ENCODE measurements at places on chromosomes 7 and 10.

- peak; percentile 48 for DNase-seq
These were observed 88.3 kb downstream of the CABCOCO1 start for GRCh38 chr10:61750943-61751471.

- DNase-seq: no peak
These were observed 67.3 kb upstream of the NPY start for GRCh38 chr7:24216576-24217125.

DNA sequence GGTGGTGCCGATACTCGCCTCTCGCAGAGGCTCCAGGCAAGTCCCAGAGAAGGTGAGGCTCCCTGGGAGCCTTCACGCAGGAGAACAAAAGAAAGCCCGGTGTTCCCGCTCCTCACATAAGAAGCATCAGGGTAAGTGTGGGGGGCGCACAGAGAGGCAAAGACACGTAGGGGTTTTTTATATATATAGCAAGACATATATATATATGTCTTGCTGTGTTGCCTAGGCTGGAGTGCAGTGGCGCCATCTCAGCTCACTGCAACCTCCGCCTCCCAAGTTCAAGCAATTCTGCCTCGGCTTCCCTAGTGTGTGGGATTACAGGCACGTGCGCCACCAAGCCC is 61.3 kb downstream of the PDIA4 start:
- DNase-seq: no peak

GRCh38 chr7:539731-540411 is 20.2 kb upstream of the PDGFA start:
- no peak for DNase-seq

DNA sequence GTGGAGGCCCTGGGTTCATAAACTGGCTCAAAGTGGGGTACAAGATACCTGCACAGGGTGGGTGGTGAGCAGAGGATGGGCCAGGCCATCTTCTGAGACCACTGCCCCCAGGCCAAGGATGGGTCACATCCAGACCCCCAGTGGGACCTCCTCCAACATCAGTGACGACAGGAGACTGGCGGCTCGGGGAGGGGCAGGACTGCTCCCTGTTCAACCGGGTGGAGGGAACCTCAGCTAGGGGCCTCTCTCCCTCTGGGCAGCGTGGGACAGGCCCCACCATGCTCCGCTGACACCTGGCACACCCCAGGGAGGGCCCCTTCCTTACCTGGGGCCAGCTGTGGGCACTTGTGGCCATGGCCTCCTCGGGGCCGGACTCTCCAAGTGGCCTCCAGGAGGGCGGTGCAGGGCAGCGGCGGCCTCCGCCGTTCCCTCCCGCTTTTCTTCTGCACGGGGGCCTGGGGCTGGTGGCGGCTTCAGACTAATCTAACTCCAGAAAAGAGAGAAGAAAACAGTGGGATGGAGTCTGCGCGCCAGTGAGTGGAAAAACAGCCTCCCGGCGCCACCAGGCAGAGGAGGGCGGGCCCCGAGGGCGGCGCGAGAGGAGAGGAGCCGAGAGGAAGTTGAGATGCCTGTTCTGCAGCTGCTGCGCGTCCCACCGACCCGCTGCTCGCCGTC is at the start of gene CALHM2:
Gene CALHM2, minus strand, starts transcription at position 540 of the 675 bp plus-strand sequence. CDS start 2,429 bp downstream, outside the sequence.
- peak; percentile 31 for DNase-seq

- DNase-seq: no peak
These were observed 107.0 kb downstream of the ADARB2 start for GRCh38 chr10:1630304-1630703.

DNA sequence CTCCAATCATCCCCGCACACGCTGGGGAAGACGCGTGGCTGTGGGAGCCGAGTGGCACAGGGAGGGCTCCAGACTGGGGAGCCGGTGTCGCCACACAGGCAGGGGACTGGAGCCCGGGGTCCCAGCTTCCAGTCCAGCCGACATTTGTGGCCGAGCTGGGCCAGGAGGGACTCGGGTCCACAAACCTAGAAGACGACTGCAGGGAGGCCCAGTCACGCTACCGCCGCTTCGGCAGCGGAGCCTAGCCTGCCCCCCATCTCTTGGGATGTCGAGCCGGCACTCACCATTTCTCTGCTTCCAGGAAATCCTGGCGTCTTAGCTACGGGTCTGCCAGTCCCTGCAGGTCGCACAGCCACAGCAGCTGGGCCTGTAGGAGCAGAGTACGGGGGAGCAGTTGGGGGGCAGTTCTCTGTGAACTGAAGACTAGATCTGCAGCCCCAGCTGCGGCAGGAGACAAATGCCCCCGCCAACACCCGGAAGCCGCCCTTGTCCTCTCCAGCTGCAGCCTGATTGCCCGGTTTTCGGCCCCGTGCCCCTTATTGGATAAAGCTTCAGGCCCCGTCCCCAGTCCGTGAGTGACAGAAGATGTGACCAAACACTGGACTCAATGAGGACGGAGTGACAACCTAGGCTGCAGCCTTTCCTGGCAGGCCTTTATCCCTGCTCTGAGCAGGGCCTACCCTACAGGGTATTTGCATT is 270.7 kb downstream of the ZNF33B start:
- DNase-seq: no peak

- DNase-seq: no peak
These were observed 18.7 kb downstream of the PTPRE start for GRCh38 chr10:127925471-127926207.

- no peak for DNase-seq
These were observed 44.5 kb upstream of the TRIM8 start for GRCh38 chr10:102599565-102600327.

DNA sequence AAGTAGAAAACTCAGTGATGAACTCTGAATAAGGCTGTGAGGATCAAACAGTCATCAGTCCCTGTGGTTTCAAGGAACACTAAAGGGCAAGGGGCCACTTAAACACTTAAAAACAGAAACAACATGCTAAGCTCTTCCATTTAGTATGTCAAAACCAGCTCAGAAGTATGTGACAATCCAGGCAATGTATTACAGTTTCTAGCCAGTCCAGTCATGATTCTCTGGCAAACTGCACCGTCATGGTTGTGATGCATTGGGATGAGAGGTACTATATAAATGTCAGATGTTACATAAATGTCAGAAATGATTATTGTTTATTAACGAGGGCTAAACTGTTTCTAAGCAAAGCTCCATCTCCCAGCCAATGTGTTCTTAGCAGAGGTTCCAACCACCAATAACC is 4.7 kb upstream of the CREB5 start:
- no peak for DNase-seq

GRCh38 chr10:48193556-48193955 is 80.9 kb downstream of the FRMPD2 start:
- DNase-seq: no peak

GRCh38 chr7:29005829-29006228 is 47.7 kb upstream of the TRIL start:
- DNase-seq: no peak

DNA sequence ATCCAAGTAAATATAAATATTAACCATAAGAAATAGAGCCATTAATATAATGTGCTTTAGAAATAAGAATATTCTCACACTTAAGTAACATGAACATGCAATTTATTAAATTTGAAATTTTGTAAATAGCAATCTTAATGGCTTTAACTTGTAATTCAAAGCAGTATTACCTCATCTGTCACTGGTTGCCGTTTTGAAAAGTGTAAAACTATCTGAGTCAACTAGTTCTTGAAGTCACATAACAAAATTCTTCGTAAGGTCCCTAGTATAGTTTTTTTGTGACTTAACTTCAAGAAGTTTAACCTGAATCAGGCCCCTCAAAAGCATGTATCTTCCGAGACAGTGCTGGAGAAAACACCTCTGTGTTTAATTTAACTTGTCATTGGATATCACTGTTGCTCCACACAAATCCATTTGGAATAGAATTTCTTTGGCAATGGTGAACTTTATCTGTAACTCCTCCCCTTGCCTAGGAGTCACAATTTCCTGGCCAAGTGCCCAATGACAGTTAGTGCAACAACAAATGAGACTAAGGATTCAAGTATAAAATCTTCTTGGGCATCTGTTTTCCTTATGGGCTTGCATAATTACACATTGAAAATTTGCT is 47.1 kb downstream of the NT5C2 start:
- DNase-seq: no peak

DNA sequence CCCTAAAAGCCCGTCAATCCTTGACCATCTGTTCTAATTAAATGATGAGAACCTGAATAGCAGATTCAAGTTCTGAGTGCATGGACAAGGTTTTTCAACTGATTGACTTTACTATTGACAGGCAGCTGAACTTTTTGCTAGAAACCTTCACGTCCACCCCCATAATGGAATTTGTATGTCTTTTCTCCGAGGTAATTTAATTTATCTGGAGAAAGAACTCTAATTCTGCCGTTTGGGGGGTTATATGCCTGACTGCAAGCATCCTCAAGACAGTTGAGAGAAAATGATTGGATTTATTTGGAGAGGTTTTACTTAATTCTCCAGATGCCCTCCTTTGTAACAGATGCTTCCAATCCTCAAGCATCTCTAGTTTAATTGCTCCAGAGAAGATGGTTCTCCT is 1053.4 kb upstream of the AUTS2 start:
- DNase-seq: no peak

DNA sequence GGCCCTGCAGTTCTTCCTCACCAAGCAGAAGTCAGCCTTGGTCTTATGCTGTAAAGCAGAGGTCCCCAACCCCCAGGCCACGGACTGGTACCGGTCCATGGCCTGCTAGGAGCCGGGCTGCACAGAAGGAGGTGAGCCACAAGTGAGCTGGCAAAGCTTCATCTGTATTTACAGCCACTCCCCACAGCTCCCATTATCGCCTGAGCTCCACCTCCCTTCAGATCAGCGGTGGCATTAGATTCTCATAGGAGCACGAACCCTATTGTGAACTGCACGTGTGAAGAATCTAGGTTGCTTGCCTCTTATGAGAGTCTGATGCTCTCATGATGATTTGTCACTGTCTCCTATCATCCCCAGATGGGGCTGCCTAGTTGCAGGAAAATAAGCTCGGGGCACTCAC is 87.6 kb upstream of the NEBL start:
- DNase-seq: no peak

- DNase-seq: no peak
These were observed 177.0 kb downstream of the AUTS2 start for GRCh38 chr7:69775231-69775771.

GRCh38 chr7:118476036-118476435 is 251.5 kb downstream of the ANKRD7 start:
- DNase-seq: no peak

DNA sequence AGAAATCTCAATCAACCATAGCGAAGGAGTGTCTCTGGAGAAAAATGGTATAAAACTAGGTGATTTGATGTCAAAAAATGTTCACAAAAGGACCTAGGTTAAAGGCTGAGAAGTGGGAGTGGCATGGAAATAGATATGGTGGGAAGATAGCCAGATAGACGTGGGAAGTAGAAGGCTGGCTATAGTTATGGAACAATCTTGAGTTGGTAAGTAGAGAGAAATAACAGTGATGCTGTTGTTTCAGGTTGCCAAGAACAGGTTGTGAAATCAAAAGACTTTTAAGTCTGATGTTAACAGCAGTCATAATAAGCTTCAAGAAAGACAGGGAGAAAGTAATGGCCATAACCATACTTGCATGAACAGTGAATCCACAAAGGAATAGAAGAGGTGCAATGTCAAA is 106.1 kb upstream of the RSU1 start:
- no peak for DNase-seq

- DNase-seq: no peak
These were observed 1134.0 kb downstream of the XPNPEP1 start for GRCh38 chr10:108789336-108789735.

- no peak for DNase-seq
These were observed 30.1 kb upstream of the PAXIP1 start for GRCh38 chr7:155032978-155033377.

GRCh38 chr10:9096288-9096687 is 1041.8 kb downstream of the GATA3 start:
- peak; percentile 11 for DNase-seq

DNA sequence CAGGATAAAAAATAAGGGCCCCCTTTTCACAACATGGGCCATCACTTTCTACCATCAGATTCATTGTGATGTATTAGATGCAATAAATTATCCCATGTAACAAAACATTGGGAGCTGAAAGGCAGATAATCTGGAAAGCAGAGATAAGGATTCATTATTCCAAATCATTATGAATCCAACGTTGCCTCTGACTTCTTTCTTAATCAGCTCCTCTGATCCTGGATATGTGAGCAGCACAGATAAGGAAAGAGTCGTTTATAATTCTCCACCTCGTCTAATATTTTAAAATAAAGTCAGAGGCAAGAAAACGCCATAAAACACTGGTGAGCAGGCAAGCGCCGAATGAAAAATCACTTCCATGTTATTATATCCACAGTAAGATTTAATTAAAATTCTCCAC is 13.8 kb upstream of the GATA3 start:
- no peak for DNase-seq

DNA sequence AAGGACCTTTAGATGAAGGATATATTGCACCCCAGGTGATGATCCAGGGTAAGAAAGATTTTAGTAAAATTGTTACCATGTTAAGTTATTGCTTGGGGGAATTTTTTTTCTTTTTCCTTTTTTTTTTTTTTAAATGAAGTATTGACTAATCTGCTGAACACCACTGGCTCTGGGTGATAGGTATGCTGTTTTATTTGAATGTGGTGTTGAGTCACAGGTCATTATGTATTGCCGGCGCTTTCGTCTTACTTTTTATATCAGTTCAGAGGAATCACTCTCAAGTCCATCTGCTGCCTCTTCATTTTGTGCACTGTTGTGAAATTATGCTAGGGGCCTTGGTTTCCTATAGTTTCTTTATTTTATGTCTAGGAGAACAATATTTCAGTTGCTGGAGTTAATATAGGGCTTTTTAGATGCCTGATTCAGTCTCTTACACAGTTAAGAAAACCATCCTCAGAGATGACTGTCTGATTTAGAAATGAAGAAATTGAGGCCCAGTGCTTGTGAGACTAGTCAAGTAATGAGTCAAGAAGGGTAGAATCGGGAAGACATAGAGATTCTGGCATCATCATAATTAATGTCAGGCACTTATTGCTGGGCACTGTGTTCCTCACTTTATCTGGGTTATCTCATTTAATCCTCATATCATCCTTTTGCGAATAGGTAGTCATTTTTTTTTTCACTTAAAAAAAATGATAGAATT is 38.7 kb downstream of the NRF1 start:
- no peak for DNase-seq

DNA sequence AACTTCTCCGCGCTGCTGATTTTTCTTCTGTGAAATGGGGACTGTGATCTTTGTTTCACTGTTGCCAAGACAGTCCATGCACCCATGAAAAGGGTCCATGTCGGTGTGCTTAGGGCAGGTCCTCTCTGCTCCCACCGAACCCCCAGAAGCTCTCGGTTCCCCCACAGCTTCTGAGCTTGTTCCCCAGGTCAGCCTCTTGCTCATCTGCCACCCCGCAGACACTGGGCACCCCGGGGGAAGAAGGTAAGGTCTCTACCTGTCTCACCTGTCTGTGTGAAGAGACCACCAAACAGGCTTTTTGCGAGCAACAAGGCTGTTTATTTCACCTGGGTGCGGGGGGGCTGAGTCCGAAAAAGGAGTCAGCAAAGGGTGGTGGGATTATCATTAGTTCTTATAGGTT is 66.2 kb upstream of the NANOS1 start:
- no peak for DNase-seq
